ENCODE measurements at places on chromosomes 5 and 9.

GRCh38 chr9:132699956-132700355 is 29.7 kb downstream of the GTF3C4 start:
- DNase-seq: no peak

GRCh38 chr5:157540124-157540523 is 35.5 kb downstream of the ADAM19 start:
- DNase-seq: no peak

DNA sequence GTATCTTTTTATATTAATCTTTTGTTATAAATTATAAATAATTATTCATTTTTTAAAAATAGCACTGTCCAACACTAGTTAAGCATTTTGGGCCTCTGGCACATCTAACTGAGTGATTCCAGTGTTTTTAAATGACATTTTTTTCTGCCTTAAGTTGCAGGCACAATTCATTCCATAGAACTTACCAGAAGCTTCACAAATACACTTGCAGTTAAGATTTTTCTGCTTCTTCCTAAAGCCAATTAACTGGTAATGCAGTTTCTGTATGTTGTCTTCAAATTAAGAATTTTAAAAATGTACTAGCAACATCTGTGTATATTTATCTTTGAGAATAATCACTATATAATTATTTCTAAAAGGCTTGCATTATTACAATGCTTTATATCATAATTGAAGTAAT is 11.2 kb upstream of the NFIB start:
- no peak for DNase-seq

DNA sequence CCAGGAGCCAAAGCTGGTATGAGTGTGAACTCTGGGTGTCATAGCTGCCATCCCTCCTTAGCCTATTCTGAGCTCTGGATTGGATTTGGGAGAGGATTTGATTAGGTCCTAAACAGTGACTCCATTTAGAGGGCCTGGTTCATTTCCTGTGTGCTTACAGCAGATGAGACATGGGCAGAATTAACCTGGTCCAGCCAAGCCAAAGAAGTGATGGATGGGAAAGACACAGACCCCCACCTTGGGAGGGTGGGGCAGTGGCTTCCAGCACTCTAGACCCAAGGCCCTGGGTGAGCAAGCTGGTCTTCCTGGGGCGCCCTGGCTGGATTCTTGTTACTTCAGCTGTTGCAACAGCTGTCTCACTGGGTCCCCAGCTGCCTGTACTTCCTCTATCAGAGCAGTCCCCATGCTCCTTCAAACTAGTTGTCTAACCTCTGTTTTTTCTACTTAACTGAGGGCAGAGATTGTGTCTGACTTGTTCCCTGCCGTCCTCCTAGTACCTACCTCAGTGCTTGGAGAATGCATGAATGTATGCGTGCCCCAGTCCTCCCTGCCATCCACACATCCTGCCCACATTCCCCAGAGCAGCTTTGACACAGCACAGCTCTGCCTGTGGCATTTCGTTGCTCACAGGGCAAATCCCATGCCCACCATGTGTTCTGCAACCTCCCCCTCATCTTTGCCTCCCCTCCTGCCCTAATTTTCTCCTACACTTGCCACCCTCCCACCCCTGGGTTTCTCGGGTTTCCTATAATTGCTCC is 115.9 kb downstream of the RGS3 start:
- no peak for DNase-seq

DNA sequence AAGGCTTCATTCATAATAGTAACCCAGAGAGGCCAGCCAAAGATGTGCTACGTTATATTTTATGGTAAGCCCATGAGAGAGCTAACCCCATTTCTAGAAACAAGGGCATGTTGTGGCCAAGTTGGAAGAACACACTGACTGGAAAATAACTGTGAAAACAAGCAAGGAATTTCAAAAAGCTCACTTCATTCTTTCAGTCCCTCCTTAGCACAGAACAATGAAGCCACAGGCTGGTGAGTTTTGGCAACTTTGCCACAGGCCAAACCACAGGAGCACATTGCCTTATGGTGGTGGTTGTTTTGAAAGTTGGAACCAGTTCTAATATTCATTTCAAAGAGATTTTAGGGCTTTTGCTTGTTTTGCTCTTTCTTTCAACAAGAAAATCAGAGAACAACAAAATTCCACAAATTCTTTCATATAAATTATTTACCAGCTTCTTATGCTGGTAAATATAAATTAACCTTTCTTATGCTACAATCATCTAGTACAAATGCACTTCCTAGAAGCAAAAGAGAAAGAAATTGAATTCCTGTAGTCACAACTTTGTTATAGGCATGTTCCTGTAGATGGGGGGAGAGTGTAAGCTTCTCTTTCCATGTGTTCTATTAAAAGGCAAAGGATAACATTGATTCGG is 225.4 kb upstream of the RFX3 start:
- no peak for DNase-seq

DNA sequence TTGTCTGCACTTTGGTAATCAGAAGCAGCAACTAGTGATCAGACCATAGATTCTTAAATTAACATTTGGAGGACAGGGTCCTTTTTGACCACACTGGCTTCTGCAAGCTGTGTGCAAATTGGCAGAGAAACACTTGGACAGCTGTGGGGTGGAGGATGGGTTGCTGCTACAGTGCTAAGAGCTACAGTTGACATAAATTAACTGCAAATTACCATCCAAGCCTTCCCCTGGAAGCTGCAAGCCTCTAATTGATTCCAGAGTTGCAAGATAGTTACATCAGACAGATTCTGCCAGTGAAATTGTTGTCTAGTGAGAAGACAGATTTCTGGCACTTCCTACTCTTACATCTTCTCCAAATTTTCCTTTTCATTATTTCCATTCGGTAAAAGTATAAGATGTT is 517.7 kb downstream of the DIRAS2 start:
- no peak for DNase-seq

- DNase-seq: no peak
Observed at GRCh38 chr5:115796656-115797055, 19.8 kb downstream of the CDO1 start.

DNA sequence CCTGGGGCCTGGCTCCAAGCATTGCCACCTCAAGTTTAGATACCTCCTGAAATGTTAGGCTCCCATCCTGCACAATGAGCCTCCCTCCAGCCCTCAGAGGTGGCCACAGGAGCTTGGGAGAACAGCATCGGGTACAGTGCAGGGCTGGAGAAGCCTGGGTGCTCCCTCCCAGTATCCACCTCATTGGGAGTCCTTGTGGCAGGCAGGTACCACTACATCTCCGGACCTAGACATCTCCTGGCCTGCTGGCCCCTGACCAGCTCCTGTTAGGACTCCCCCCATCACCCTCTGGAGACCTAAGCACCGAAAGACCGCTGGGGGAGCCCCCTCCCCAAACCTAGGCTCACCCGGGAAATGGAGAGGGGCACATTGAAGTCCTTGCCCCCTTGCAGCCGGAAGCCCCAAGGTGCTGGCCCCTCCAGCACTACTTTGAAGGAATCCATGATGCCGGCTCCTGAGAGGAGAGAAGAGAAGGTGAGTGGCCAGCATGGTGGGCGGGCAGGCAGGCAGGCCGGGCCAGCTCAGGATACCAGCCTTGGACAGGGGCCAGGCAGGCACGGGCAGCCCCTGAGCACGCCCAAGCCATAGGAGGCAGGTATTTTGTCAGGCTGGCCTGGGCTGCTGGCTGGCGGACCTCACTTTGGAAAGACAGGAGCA is 1.2 kb downstream of the PDLIM7 start:
- DNase-seq: no peak

GRCh38 chr5:33936381-33937016 is at the start of gene RXFP3:
Gene RXFP3, plus strand, starts transcription at chr5:33936386. Its CDS starts 355 bp downstream, at chr5:33936741.
- DNase-seq: no peak

GRCh38 chr9:70409800-70410199 is 4.7 kb downstream of the KLF9 start:
- no peak for DNase-seq

DNA sequence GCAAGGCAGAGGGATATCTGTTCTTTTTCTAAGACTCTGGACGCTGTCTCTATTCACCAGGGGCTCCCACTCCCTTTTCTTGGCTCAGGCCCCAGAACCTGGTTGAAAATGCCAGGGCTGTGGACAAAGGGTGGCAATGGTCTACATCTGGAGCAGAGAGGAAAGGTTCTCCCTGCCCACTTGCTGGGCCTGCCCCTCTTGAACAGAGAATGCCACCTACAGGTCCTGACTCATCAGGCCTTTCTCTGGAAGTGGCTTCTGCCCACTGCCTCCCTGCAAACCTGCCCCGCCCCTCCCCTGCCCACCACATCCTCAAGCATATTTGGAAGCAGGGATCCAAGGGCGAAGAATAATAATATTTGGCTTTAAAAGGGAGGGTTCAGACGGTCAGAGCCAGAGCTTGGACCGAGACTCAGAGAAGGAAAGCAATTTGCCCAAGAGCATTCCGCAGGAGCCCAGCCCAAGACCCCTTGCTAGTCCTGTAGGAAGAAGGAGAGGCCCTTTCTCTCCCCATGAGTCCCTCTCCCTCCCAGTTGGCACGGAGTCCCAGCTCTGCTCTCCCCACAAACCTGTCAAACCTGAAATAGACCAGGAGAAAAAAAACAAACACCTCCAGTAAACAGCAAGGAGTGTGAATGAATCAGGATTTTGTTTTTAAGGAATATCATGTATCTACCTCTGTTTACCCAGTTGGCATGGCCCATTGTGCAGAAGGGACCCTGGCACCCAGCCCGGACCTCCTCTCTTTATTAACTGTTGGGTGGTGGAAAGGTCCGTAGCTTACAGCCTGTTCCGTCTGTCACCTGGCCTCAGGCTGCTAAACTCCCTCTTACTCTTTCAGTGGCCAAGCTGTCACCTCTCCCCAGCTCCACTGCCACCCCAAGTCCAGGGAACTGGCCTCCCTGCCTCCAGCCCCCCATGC is 37.7 kb upstream of the STXBP1 start:
- DNase-seq: no peak

DNA sequence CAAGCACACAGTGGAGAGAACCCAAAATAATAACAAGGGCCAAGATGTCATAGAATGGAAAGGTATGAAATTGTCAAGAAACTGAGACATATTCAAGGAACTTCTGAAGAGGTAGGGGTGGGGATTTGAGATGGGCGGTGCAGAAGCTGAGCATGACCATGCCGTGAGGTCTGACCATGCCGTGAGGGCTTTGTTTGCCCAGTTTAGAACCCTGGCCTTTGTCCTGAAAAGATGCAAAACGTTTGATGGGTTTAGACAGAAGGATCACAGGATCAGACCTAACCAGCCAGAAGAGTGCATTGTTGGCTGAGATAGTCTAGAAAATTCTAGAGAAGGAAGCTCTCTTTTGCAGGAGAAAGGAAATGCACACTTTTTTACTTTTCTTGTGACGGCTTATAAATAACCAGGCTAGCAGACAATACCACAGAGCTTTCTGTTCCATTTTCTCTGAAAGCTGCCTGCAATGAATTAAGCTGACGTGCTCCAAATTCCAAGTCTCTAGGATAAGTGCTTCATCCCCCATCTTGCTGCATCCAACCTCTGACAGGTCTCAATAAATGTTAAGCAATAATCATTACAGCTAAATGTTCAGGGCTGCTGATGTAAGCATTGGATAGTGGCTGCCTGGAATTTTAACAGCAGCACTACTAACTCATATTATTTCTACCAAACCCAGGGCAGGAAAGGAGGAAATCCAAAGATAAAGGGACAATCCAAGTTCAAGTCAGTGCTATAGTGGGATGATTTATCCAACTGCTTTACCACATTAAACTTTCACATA is 110.9 kb upstream of the IL6ST start:
- DNase-seq: no peak

GRCh38 chr5:57832875-57833274 is 350.3 kb upstream of the ACTBL2 start:
- DNase-seq: no peak

DNA sequence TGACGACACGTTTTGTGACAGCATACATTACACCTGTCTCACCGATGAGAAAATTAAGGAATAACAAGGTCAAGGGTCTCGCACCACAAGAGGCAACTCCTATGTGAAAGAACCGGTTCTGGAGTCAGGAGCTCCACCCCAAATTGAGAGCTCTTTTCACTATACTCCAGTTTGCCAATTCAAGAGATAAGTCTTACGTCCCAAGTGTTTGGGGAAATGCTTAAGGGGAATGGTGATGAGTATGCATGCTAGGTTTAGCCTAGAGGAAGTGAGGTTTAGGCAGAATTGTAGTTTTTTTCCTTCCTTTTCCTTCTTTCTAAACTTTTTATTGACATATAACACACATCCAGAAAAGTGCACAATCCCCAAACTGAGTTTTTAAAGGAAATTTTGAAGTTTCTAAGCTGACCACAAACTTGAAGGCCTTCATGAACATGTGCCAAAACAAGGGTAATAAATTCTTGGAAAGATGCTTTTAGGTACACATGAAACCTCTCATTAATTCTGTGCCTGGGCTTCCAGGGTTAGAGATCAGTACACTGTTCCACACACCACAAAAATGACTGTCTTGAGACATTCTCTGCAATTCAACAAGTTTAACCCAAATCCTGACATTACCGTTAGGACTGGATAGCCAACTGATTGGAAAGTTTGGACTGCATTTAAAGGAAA is 127.6 kb upstream of the SLC1A3 start:
- DNase-seq: no peak

DNA sequence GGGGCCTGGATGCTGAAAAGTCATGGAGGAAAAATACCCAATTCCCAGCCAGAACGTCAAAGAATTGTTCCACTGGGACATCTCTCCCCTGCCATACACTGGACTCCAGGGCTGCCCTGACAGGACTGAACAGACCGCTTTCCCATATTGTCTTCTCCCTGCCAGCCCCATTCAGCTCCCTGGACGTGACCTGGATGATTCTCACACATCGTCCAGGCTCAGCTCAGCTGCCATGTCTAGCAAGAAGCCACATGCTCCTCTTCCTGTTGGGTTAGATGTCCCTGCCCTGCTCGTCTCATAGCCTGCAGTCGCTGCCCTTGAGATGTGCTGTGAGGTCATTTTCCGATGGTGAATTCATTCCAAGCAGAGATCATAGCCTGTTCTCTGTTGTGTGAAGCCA is 37.4 kb downstream of the FOXI1 start:
- no peak for DNase-seq

- DNase-seq: no peak
Observed at GRCh38 chr5:122844910-122845228, 544 bp upstream of the SNX24 start.

DNA sequence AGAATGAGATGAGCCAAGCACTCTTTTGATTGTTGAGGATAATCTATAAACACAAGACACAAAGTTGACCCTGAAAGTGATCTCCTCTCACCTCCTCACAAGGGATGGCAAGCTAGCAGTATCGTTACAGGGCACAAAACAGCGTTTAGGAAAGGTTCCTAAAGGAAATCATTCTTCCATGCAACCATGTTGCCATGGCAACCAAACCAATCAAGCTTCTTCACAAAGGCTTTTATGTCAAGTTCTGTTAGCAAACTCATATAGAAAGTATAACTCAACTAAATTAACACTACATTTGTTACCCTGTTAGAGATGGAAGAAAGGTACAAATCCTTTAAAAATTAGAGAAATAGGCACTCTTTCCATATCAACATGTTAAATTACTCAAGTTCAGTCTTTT is 1016.8 kb upstream of the DMAC1 start:
- no peak for DNase-seq

- DNase-seq: no peak
Observed at GRCh38 chr5:76819851-76820525, 1.2 kb downstream of the F2RL1 start.

- DNase-seq: no peak
Observed at GRCh38 chr5:173015598-173016455, 32.3 kb downstream of the ATP6V0E1 start.
